Cortex of kidney (tissue), 1 donor: ENCODE measurements at places on chromosomes 7 and 10.

DNA sequence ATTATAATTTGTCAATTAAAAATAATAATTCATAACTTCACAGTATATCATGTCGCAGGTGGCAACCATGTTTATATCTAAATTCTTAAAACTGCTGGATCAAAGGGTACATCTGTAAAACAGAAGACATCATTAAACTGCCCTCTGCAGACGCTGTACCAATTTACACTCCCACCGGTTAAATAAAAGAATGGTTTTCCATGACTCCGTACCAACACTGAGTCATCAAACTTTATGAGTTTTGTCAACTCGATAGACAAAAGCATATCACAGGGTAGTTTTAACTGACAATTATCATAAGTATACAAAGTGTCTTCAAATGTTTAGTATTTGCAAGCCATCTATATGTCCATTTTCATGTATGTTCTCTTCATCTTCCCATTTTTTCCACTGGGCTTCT is 5.7 kb upstream of the GSTK1 start:
- DNase-seq: no peak

DNA sequence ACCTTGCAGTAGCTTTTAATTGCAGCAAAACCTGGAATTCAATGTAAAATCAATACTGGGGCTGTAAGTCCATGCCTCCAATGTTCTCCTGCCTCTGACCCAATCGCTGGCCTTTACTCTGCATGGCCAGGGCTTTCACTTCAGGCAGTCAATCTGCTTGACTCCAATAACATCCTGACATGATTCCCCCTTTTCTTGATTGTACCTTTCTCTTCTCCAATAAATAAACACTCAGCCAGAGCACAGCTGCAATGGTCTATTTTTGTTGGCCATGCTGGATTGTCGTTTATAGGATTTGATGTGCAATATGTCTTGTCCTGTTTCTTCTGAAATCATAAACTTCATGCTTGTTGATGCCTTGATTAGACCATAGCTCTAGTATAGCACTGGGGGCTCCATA is 97.8 kb upstream of the COL1A2 start:
- no peak for DNase-seq

GRCh38 chr7:157544226-157544625 is 207.4 kb downstream of the DNAJB6 start:
- no peak for DNase-seq

- no peak for DNase-seq
These were observed 16.4 kb upstream of the PDSS1 start for GRCh38 chr10:26681076-26681475.

DNA sequence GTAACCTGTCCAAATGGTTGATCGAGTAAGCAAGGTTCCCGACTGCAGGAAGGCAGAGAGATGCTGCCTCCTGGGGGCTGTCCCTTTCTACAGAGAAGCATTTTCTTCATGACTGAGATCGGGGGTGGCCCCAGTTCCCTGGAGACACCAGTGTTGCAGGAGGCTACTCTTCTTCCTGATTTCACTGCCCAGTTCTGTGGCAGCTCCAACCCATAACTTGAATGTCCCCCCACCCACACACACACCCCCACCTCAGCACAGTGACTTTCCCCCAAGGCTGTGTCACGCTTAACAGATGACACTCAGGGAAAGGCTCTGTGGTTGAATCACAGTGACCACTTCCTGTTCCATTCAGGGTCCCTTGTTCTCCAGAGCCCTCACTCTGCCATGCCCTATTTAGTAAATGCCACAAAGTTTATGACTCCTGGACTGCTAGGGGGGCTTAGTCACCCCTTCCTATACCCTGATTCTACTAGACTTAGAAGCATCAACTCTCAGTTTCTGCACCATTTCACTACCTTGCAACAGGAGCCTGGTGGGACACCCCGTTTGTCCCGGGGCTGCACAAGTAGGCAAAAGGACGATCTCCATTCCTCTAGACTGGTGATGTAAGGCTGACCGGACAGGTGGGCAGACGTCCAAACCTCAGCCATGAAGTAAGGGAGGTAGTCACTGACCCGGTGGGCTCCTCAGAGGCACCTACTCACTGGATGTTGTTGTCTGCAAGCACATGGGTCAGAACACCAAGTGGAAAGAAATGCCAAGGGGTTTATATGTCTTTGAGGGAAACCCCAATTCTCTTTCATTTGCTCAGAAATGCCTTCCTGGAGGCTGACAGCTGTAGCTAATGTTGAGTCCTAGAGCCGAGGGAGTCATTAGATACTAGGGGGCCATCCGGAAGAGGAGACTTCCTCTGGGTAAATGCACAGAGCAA is 31.3 kb upstream of the SMC3 start:
- no peak for DNase-seq

GRCh38 chr10:76172020-76172419 is 740.6 kb downstream of the LRMDA start:
- no peak for DNase-seq

DNA sequence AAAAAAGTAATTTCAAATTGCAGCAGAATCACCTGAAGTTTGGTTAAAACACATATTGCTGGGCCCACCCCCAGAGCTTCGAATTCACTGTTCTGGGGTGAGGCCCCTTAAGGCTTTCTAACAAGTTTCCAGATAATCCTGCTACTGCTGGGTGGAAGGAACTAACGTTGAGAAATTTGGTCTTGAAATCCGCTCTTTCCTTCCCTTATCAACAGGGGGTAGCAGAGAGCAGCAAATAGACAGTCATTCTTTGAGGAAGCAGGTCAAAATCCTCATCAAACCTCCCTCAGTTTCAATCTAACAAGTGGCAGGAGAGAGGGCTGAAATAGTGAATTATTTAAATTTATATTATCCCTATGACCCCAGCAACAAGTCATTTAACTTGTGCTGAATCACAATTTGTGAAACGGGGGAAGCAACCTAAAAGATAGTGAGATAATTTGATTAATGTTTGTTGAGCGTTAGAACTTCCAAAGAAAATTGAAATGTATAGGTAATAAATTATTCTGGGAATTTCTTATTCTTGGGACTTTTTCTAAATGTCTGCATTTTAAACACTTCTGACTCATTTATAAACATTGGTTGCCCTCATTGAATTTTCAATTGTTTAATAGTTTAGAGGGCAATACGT is 21.7 kb upstream of the MALSU1 start:
- no peak for DNase-seq

DNA sequence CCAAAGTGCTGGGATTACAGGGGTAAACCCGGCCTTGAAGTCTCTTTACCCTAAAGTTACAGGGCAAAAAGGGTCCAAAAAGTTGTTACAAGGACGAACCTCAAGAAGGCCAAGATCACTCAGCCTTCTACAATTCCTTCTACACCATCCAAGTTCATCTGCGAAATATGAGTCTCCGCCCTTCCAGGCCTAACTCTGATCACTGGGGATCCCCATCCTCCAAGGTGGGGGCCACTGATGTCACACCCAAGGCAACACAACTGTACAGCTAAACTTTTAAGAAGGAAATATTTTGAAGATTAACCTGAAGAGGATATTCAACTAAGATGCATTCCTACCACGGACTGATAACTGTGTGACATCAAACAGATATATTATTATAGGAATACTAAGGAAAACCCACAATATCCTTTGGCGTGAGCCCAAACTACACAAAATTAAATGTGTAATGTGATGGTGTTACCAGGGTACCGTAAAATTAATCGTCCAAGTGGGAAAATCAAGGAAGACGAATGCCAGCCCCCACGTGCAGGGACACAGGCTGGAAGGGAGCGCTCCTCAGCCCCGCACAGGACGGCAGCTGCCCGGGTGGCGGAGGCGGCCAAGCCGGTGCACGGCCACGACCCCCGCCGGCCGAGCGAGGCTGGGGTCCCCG is 1.0 kb downstream of the PAXIP1 start:
- DNase-seq: no peak

DNA sequence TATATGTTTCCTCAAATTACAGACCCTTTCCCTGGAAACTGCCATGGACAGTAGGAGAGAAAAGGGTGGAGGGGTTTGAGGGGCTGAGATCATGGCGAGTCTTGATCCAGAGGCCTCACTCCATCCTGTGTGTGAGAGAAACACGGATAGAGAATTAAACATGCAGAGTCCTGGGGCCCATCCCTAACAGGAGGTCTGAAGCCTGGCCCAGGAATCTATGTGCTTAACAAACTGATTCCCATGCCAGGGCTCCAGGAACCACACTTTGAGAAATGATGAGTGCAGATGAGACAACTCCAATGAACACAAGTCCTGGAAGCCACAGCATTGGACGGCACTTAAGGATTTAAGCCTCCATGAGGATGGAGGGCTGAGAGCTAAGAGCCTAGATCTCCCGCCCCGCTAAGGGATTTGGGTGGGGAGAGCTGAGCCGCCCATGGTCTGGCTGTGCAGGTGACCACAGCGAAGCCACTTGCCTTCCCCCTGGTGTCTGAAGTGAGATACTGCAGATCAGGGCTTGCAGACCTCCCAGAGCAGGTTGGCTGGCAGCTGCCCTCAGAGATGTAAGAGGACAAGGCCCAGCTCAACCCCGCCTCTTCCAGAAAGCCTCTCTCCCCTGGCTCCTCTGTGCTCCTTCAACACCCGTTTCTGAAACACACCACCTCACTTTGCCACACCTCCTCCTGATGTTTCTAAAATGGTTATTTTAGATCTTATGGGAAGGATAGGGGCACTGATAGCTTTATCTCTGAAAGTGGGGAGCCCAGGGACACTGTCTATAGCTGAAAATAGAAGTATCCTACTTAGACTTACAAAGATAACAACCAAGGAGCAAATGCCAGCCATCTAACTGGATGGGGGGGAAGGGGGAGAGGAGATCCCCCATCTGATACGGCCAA is 24.8 kb upstream of the EIF5AL1 start:
- no peak for DNase-seq

- DNase-seq: no peak
These were observed 99.0 kb downstream of the AOAH start for GRCh38 chr7:36625247-36625646.

GRCh38 chr7:87687653-87688254 is 59.6 kb downstream of the RUNDC3B start:
- DNase-seq: no peak

DNA sequence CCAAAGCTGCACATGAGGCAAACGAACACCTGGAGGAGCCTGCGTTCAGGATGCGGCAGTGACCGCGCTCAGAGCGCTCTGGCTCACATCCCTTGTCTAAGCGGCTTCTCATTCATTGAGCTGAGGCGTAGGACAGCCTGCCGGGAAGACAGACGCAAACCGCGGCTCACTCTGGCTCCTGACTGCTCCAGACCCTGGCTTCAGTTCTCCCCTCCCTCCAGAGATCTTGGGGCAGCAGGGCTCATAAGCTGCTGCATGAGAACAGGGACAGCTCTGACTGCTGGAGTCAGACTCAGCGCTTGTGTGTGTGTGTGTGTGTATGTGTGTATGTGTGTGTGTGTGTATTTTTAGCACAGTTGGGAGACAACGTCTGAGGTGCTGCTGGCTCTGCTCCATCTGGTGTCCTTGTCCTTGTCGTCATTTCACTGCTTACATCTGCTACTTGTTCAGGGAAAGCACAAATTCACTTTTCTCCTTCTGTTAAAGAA is 15.8 kb upstream of the LYZL2 start:
- no peak for DNase-seq

DNA sequence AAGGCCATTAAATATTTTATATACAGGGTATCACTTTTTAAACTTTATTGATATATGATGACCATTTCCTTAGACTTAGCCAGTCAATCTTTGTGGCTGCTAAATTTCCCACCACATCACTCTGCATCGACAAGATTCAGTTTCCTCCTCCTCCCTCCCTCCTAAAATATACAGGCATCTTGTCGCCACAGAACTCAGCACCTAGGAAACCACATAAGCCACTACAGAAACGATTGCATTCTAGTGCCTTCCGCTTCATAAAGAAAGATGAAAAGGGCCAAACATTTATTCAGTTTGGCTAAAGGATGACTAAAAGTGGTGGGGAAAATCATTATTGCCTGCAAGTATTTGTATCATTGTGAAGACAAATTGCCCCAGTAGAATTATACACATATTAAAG is 30.7 kb downstream of the ERCC6 start:
- DNase-seq: no peak

DNA sequence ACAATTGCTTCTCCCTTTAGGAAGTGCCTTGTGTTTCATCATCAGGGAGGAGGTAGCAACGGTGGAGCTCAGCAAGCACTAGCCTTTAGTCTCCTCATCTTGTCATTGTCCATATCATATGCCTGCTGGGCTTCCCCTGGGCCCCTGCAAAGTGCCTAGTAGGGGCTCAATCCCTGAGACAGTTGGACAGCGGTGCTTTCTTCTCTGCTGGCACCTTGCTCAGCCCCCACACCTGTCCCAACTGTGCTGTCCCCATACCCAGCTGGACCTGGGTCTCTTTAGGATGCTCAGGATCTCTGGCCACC is 5.5 kb downstream of the SMARCD3 start:
- DNase-seq: no peak

GRCh38 chr10:107803546-107803945 is 639.0 kb upstream of the SORCS1 start:
- DNase-seq: no peak

- no peak for DNase-seq
These were observed 95.7 kb downstream of the CTTNBP2 start for GRCh38 chr7:117777335-117778142.

DNA sequence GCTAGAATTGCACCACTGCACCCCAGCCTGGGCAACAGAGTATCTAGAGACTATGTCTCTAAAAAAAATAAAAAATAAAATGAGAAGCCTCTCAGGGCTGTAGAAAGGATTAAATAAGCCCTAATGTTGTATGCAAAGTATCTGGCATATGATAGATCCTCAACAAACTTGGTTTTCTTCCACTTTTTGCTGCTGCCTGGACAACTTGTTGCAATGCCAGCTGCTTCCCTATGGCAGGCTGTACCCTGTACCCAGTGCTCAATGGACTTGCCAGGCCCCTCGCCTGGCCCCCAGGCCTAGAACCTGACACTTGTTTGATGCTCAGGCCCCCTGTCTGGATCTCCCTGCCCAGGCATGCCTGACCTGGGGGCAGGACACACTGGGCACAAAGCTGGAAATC is 28.5 kb upstream of the CDH23 start:
- DNase-seq: no peak

DNA sequence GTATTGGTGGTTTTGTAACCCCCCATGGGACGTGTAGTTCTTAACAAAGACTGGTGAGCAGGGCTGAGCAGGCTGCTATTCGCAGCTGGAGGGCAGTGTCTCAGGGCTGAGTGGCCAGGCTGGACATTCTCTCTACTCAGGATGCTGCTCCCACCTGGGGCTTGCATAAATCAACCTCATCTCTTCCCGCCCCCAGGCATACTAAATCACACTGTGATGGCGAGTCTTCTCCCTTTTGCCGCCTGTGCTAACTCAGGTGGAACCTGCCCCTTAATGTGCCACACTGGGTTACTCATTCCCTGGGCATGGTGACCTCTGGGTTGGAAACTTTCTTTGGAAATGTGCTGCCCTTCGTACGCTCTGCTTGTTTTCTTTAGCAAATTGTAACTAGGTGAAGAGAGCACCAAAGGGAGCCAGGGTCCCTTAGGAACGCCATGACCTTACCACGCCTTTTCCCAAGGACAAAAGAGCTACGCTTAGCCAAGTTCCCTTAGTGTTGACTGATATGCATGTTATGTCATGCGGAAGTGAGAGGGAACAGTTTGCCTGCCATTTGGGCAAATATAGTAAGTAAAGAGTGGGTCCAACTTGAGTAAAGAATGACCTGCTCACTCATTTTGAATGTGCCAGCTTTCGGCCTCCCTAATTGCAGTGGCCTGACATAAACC is 40.4 kb upstream of the COBL start:
- no peak for DNase-seq
